ENCODE measurements at places on chromosomes 16 and 17.
A peak's percentile ranks its signal among the peaks of the same experiment; 100 is the strongest.

DNA sequence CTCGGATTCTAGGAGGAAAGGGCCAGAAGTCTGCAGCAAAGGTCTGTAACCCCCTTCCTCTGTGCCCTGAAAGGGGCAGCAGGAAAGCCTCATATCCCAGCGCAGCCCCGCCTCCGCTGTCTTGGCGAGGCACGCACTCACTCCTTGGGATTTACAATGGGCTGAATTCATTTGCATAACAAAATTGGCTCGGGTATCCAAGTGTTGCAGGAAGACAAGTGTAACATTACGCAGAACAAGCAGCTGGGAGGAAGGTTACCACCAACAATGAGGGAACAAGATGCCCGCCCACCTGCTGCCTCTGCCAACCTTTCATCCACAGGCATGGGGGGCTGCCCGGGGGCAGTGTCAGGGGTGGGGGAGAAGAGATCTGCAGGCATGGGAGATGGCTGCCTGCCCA, 130.4 kb downstream of the MRM1 start:
- no peak for DNase-seq

DNA sequence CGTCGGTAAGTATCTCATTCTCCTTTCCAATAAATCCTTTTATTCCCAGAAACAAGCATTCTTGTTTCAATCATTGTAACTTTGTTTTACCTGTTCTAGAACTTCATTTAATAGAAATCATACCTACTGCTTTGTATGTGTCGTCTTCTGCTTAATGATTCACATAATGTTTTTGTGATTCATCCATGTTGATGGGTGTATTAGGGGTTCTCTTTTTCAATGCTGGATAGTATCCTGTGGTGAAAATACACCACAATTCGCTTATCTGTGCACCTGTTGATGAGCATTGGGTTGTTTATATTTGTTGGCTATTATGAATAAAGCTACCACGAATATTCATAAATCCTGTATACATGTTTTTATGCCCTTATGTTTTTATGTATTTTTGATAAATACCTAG, 703.2 kb downstream of the MAF start:
- DNase-seq: peak; percentile 21

DNA sequence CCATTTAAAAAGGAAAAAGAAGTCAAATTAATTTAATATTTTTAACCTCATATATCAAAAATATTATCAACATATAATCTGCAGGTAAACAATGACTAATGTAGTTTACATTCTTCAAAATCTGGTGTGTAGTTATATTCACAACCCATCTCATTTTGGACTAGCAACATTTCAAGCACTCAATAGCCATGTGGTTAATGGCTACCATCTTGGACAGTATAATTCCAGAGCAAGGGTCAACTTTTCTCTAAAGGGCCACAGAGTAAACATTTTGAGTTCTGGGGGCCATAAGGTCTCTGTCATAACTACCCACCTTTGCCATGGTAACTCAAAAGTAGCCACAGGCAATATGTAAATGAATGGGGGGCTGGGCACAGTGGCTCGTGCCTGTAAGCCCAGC, 153.9 kb downstream of the PARN start:
- no peak for DNase-seq

- DNase-seq: no peak
Measured at GRCh38 chr16:52552643-52553042, 5.7 kb upstream of the TOX3 start.

DNA sequence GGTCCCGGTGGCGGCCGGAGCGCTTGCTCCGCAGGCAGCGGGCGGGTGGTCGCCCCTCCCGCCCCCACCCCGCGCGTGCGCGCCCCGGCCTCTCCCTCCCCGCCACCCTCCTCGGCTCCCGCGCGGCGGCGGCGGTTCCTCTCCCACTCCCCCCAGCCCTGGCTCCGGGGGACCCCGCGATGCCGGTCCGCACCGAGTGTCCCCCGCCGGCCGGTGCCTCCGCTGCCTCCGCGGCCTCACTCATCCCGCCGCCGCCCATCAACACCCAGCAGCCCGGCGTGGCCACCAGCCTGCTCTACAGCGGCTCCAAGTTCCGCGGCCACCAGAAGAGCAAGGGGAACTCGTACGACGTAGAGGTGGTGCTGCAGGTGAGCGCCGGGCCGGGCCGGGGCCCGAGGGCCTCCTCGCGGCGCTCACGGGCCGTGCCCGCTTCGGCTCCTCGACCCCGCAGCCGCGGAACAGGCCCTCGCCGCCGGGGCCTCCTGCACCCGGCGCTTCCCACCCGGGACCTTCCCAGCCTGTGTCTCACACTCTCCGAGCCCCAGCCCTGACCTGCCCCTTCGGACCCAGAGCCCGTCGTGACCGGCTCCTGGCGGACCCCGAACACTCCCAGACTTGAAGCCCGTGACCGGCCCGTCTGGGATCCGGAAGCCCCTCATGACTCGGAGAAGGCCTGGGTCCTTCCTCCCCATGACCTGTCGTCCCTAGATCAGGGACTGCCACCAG, 490 bp downstream of the GID4 start:
- peak; percentile 35 for DNase-seq

DNA sequence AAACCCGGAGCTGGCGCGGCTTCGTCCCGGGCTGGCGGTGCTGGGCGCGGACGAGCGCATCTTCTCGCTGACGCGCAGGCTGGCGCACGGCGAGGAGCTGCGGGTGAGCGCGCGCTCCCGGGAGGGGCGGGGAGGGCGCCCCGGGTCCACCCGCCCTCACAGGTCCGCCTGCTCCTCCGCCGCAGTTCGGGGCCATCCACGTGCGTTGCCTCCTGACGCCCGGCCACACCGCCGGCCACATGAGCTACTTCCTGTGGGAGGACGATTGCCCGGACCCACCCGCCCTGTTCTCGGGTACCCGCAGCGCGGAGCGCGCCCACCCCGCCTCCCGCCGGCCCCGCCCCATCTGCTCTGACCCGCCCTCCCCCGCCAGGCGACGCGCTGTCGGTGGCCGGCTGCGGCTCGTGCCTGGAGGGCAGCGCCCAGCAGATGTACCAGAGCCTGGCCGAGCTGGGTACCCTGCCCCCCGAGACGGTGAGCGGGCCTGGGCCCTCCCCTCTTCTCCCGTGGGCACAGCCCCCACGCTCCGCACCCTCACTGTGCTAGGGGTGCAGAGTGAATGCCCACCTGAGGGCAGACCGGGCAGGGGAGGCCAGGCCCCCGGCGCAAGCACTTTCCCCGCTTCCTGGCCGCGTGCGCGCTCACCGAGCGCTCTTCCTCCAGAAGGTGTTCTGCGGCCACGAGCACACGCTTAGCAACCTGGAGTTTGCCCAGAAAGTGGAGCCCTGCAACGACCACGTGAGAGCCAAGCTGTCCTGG, 1.4 kb downstream of the HAGHL start:
- peak; percentile 76 for DNase-seq

DNA sequence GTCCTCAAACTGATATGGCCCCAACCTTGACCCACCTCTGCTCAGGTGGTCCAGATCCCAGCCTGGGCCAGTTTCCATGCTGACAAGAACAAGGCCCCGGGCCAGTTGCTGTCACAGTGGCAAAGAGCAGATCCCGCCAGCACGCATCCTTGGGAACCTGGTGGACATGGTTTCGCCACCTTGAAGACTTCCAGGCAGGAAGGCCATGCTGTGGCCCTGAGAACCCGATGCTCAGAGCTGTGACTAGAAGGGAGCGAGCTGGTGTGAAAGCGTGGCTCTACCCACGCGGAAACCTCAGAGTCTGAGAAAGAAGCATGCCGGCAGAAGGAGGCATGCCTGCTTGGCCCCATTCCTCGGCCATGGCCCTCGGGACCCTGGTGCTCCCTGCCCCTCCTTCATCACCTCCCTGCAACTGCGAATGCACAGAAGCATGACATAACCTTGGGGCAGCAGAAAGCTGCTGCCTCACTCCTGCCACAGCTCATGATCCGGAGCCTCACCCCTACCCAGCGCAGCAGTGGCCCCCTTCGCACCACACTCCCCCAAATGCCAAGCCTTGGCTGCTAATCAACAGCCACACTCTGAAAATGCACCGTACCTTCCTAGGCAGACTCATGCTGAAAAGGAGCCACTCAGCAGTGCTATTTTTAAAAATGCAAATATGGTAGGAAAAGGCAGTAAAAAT, 33.2 kb downstream of the UBE2O start:
- DNase-seq: no peak

DNA sequence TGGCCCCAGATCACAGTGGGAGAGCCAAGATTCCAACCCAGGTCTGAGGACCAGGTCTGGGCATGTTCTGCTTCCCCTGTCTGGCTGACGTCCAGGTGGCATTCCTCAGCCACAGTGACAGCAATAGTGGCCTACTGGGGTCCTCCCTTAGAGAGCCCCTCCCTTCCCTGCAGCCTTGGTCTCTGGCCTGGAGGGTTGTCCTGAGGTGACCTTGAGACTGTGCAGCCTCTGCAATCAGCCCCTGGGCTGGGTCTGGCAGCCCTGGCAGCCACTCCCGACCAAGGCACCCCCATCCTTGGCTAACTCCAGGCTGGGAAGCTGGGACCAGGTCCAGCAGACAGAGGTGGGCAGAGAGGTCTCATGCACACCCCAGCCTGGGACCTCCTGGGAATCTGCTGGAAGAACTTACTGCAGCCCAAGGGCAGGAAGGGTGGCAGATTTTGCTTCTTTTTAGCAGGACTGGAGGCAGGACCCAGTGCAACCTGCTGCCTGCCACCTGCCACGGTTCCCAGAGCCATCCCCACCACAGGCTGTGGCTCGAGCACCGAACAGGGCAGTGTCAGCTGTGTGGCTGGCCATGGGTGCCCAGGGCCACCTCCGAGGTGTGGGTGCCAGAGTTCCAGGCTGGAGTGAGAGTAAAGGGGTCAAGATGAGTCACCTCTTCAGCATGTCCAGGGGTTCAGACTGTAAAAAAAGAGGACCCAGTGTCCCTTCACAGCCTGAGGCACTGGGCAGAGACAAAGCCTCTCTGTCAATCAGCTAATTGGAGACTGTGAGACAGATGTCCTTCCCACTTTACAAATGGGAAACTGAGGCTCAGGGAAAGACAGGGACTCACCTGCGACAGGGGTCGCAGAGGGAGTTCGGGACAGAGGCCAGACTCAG, 12.6 kb downstream of the GRB7 start:
- DNase-seq: no peak

GRCh38 chr17:29653995-29654714, 31.4 kb upstream of the CORO6 start:
- no peak for DNase-seq

GRCh38 chr17:32120141-32120540, 22.2 kb upstream of the RHOT1 start:
- DNase-seq: no peak

GRCh38 chr16:71289732-71290062, 495 bp upstream of the CMTR2 start:
- no peak for DNase-seq

- DNase-seq: peak; percentile 63
Measured at GRCh38 chr17:43907425-43907981, at the start of gene MPP2. Gene MPP2 (minus strand): TSS chr17:43907536. CDS start chr17:43904460, 3,076 bp downstream.

DNA sequence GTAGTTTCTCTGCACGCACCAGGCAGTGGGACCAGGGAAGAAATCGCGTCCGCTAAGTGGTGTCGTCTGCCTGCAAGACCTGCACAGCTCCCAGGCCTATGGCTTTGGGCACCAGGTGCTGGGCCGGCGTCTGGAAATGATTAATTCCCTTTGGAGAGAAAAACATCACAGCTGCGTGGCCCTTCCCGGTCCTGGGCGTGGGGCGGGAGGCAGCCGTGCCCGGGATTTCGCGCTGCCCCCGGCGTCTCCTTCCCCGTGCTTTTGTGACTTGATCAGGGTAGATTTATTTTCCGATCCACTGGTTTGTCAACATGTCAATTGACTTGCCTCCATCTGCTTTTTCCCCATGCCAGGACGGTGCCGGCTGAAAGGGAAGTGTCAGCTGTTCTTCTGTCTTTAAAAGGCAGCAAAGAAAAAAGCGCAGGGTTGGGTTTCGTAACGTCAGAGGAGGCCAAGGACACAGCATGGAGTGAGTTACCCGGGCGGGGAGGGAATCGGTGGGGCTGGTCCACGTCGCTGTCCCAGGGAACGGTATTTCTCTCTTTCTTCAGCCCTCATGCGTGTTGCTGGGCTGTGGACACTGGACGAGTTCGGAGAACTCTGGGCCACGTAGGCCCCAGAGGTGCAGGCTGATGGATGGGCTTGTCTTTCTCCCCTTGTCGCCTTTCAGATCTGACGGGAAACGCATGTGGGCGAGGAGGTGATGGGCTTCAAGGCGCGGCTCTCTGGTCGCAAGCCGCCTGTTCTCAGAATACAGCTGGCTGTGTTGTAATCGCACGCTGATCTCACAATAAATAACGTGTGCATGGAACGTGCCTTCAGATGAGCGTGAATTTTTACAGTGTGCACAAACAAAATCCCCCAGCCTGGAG, 188.1 kb upstream of the ZNF469 start:
- DNase-seq: no peak

GRCh38 chr16:86964796-86965241, 352.4 kb downstream of the C16orf95 start:
- no peak for DNase-seq

DNA sequence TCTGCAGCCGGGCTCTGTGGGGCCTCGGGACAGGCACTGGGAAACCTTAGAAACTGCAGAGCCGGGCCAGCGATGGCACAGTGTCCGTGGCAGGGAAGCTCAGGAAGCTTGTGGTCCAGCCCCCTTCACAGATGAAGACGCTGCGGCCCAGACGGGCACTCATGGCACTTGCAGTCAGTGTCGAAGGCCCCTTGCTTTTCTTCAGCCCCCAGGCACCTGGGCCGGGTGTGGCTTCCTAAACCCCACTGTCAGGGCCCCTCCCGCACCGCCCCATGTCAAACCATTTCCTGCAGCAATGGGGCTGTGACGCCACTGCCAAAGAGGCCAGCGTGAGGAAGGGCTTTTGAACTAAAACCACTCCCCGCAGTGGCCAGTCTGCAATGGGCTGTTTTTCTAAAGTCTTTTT, 164.0 kb downstream of the LAT start:
- peak; percentile 90 for DNase-seq

DNA sequence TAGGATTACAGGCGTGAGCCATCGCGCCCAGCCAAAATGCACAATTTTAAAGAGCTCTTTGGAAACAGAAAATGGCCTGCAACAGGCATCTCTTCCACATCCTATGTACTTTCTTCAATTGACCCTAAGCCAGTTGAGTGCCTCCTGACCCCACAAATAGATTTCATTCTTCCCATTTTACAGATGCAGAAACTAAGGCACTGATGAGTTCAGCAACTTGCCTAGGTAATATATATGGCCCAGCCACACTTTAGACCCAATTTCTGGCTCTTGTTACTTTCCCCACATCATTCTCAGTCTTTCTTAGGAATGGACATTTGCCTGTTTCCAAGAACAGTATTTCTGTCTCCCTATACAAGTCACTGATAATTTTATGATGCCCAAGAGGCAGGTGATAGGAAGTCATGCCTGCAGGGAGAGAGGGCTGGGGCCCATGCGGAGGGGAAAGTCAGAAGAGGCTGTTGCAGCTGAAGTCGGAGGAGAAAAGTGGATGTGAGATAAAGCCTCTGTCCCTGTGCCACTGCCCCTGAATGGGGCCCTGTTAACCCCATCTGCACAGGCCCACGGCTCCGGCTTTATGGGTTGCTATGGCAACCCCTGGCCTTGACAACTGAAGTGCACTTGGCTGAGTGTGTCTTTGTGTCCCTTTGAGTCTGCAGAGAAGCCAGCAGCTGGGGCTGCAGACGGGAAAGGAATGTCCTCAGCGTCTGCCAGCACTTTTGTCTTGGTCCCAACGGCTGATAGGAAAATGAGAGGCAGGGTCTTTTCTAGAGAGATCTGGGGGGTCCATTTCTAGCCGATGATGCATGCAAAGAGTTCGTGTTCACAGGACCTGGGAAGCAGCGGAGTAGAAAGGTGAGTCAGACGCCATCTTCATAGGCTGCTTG, 45.9 kb downstream of the ABAT start:
- DNase-seq: no peak

Measured in CD4-positive, alpha-beta T cell treated with Interleukin-4 for 1 hour (primary cell).